ENCODE measurements at places on chromosomes 2 and 18.

DNA sequence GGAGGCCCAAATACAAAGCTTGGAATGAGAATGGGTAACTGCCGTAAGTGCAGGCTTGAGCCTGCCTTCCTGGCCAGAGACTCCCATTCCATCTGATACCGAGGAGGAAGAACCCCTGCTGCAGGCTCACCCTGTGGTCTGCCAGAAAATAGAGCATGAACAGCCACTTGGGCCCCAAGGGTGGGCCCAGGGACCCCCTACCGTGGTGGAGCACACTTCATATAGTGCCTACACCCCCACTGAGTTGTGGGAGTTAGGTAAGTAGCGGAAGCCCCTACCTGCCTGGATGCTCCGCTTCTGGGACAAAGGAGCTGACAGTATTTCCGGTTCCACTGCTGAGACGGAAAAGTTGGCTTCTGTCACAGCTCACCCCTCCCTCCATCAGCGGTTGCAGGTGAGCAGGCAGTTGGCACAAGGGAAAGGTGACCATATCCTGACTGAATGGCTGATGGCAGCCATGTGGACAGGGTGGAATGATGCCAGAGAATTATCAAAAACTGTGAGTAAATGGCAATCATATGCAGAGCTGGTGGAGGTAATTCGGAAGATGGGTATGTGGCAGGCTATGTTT is 11.5 kb upstream of the C2orf42 start:
- no peak for DNase-seq

DNA sequence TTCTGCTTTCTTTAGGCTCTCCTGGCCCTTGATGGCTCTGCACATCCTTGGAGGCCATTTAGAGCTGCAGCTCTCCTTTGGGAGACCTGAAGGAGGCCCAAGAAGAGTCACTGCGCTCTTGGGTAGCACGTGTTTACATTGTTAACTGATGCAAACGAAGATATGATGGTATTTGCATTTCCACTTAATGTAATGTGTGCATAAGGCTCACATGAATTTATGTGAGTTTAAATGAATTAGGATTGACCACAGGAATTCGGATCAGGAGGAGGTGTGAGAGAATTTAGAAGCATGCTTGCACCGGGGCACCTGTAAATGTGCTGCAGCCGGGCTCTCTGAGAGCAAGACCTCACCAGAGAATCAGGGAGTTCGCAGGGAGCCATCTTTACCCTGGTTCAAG is 7.5 kb downstream of the SH3RF3 start:
- DNase-seq = no peak

GRCh38 chr2:197071213-197071612 is 144.7 kb upstream of the PGAP1 start:
- DNase-seq = no peak

- no peak for DNase-seq
Observed at GRCh38 chr2:196660244-196660643, 20.7 kb downstream of the CCDC150 start.

DNA sequence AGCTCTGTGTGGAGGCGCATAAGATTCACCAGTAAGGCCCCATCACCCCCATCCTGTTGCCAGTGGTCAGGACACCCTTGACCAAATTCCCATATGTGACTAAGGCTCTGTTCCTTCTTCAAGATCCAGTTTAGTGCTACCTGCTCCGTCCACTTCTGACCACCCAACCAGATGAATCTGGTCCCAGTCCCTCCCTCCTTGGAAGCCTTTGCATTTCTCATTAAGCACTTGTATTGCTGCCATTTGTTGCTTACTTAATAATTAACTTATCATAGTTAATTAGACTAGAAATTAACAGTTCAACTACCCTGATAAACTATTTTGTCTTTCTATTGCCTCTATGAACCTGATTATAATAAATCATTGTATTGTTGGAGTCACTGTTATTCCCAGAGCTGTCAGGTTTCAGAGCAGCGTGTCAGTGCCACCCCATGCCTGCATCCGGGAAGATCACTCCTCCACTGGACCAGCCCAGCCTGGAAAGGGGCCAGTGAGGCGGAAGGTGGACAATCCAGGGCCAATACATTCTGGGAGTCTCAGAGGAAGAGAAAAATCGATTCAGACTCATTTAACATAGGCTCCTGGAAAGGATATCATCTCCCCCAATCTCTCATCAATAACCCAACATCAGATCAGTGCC is 9.5 kb upstream of the NAT8 start:
- DNase-seq = no peak

GRCh38 chr2:159684796-159685195 is 27.5 kb upstream of the MARCHF7 start:
- no peak for DNase-seq

DNA sequence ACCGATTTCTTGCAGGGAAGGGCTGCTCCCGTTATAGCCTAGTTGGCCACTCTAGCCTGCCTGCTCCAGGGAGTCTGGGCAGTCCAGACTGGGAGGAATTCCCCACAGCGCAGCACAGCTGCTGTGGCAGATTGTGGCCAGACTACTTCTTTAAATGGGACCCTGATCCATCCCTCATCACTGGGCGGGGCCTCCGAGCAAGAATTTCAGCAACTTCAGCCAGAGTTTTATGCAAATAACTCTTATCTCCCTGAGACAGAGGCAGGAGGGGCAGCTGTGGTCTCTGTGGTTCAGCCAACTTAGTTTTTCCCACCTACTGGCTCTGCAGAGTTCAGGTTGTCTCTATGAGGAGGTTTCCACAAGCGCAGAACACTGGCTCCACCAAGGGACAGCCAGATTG is 1583.2 kb downstream of the SUCLG1 start:
- no peak for DNase-seq

GRCh38 chr2:216607277-216607560 is 26.0 kb upstream of the IGFBP2 start:
- no peak for DNase-seq

- DNase-seq = no peak
Observed at GRCh38 chr2:111161971-111162370, 41.3 kb downstream of the BCL2L11 start.

GRCh38 chr2:133521146-133521745 is 47.0 kb downstream of the NCKAP5 start:
- no peak for DNase-seq

DNA sequence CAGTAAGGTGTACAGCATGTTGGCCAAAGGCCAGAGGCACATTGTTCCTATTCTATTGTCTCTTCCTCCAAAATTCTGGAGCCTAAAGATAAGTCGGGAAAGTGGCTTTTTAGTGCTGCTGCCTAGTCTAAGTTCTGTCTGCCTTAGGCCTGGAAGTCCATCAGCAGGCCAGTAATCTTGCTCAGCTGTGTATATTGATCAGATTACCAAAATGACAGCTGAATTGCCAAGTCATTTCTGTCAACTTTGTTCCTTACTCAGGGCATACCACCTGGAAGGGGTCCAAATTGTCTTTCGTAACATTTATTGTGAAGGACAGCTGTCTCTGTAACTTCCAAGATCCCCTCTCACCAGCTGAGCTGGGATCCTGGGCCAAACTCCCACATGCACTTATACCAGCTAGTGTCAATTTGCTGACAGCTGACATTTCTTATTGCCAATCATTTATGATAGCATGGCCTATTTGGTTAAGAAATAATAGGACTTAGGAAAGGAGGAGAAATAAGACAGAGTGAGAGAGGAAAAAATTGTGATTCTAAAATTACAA is 116.8 kb upstream of the FSHR start:
- no peak for DNase-seq

- DNase-seq = no peak
Observed at GRCh38 chr2:32456808-32457207, 100.0 kb downstream of the BIRC6 start.

- DNase-seq = no peak
Observed at GRCh38 chr2:74792282-74792681, 41.6 kb upstream of the HK2 start.

DNA sequence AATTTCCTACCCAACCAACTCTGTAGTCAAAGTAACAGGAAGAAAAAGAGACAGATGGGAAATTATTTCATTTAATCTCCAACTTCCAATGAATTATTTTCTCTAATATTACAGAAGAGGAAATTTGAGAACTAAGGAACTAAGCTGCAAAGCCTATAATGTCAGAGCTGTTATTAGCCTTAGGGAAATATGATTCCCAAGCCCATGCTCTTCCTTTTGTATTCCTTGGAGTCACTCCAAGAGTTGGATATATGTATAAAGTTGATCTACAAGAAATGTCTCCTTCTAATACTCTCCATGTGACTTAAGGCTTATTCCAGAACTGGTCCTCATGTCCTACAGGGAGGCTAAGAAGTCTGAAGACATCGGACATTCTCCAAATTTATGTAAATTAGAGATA is 31.6 kb upstream of the VWC2L start:
- no peak for DNase-seq

DNA sequence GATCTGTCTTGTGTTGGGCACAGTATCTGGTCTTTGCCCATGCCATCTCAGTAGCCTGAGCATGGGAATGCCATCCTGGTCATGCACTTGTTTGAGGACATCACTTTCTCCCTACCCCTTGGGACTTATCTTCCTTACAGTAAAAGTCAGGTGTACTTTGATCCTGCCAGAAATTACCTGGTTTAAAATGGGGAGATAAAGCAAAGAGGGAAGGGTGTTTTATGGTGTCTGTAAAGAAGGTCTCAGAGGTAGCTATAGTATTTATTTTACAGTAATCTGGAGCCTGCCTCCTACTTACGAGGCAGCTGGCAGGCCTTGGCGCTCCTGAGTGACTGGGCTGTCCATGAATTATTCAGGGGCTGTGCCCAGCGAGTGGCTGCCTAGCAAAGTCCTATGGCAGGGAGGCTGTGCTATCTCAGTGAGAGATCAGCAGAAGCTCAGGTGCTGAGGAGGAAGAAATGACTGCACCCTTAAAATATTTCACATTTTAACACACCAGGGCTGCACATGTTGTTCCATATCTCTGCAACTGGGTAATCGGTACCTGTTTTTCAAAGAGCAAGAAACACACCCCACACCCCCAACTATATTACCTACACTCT is 93.9 kb downstream of the SPTBN1 start:
- no peak for DNase-seq

DNA sequence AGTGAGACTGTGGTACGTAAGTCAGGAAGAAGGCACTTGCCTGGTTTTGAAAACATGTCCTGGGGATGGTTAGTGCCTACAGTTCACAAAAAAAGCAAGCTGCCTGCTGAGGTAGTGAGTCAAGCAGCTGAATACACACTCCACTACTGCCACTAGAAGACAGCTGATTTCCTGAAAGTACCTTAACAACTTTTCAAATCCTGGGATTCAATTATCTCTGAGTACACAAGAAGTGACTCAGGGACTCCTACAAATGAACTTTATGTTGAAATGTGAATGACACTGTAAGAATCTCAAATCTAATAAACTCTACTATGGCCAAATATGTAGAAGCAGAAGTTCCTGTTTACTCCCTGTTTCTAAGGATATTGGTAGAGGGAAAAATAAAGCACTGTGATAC is 58.0 kb upstream of the ARL5A start:
- DNase-seq = no peak

DNA sequence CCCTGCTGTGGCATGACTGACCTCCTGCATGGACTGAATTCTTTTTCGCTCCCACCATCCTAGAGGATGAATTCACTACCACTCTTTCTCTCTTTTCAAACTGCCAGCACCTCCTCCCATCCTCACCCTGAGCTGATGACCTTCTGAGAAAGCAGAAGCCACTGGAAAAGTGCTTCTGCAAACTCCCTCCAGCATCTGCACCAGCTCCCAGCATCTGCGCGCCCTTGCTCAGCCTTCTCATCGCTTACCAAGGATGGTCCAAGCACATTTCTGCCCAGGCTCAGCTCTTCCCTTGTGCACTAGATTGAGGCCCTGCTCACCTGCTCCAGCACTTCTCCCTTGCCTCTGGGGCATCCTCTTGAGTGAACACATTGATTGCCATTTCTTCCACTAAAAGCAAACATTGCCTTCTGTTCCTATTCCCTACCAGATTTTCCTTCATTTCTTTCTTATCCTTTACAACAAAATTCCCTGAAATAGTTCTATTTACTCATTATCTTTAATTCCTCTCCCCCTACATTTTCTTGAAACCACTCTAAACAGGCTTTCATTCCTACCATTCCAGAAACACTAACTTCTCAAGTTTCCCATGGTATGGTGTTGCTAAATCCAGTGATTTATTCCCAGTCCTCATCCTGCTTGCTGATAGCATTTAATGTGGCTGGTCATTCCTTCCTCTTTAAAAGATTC is 42.7 kb upstream of the IL1RL1 start:
- no peak for DNase-seq

DNA sequence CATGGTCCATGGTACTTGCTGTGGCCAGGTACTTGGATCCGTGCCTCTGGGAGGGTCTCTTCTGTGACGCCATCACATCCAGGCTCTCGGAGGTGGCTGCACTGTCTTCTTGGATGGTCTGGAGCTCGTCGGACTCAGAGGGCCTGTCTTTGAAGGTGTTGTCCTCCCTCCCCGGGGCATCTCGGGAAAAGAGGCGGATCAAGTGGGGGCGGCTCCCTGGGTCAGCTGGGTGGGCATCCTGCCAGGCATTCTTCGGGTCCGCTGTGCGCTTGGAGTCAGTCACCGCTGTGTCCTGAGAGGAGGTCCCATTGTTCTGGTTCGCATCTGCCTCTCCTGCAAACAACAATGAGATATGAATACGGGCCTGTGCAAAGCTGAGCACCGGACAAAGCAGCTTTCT is 115.6 kb downstream of the MBP start:
- DNase-seq = no peak

- DNase-seq = no peak
Observed at GRCh38 chr2:20213651-20214565, 11.0 kb downstream of the SDC1 start.

DNA sequence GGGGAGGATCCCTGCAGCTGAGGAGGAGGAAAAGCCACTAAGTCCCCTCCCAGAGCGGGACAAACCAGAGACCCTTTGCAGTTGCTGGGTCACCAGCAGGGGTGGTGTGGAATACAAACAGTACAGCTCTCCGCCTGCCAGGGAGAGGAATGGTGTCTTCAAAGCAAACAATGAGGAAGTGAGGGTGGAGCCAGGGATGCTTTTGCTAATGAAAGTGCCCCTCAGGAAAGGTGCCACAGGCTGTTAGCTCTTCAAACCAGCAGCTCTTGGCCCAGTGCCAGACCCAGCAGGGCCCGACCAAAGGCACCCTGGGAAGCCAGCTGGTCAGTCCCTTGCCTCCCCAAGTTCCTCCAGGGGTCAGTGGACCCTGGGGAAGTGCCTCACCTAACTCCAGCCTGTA is 102.8 kb downstream of the HIBCH start:
- no peak for DNase-seq

DNA sequence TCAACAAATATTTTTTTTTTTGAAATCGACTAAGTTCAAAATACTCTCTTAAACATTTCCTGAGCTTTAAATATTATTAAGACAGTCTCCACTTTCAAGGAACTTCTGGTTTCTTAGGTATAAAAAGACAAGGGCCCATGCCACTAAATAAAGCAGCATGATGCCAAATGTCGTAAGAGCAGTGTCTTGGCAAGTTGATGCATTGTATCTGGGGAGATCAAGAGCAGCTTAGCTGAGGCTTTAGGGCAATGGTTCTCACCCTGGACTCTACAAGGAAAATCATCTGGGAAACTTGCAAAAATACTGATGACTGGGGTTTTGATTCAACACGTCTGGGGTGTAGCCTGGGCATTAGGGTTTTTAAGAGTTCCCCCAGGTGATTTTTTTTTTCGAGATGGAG is 41.3 kb downstream of the COL4A3 start:
- DNase-seq = no peak

- no peak for DNase-seq
Observed at GRCh38 chr2:104702031-104702850, 151.7 kb upstream of the POU3F3 start.

- no peak for DNase-seq
Observed at GRCh38 chr2:47249157-47249900, 94.2 kb upstream of the STPG4 start.

All from stimulated activated CD8-positive, alpha-beta memory T cell treated with anti-CD3 and anti-CD28 coated beads, Interleukin-15, amount 100 ng/mL, for 4 hours (primary cell).